ENCODE measurements at places on chromosomes 2 and 18. TPM values are rescaled to one million over a fixed set of nuclear protein-coding genes. Genes with fewer than 3 reads are reported as not detected.

The UCN gene
- 1.4 TPM for total RNA-seq

The DNAH6 gene
- total RNA-seq: 4.6 TPM

The TMEM198 gene
- total RNA-seq: 4.5 TPM

The ZNF2 gene
- total RNA-seq: 5.2 TPM

The GRB14 gene
- total RNA-seq: 41.7 TPM

The FTCDNL1 gene
- total RNA-seq: 3.4 TPM

The LRP1B gene
- total RNA-seq: 1.2 TPM

The SYT4 gene
- total RNA-seq: not detected

The SCYGR4 gene
- total RNA-seq: not detected

The ALK gene
- total RNA-seq: 0.13 TPM

The KIF1A gene
- total RNA-seq: 0.54 TPM

The CD302 gene
- total RNA-seq: 33.2 TPM

The PTPRN gene
- total RNA-seq: not detected

The SNORC gene
- 2.7 TPM for total RNA-seq

The GREB1L gene
- total RNA-seq: 0.79 TPM

The CABYR gene
- 1.6 TPM for total RNA-seq

The HOXD8 gene
- 76.5 TPM for total RNA-seq

Data from kidney (tissue), 22 donors.